H4 (cell line): ENCODE measurements at places on chromosomes 4 and X. TPM values are rescaled to one million over a fixed set of nuclear protein-coding genes. Genes with fewer than 3 reads are reported as not detected.

DNA sequence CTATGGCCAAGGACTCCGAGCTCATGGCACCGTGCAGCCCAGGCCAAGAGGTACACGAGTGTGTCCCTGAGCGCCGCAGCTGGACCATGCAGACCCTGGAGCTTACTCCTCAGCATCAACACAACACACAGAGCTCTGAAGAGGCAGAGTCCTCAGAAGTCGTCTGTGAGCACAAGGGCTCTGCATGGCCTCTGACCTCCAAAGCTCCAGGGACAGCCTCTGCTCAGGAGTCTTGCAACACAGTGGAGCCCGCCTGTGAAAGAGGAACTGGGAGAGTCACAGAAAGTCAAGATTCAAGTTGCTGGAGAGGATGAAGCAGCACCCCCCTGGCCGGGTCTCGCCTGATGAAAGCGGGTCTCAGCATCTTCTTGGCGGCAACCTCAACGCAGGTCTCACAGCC is 2.9 kb downstream of the LRPAP1 start:
- DNase-seq = no peak

GRCh38 chrX:42748067-42748850 is 29.7 kb downstream of the PPP1R2C start:
- DNase-seq = no peak

- no peak for DNase-seq
Measured at GRCh38 chr4:112585977-112586736, 50.6 kb downstream of the ZGRF1 start.

GRCh38 chrX:47311932-47312774 is 58.2 kb upstream of the ZNF157 start:
- DNase-seq = peak; percentile 40

DNA sequence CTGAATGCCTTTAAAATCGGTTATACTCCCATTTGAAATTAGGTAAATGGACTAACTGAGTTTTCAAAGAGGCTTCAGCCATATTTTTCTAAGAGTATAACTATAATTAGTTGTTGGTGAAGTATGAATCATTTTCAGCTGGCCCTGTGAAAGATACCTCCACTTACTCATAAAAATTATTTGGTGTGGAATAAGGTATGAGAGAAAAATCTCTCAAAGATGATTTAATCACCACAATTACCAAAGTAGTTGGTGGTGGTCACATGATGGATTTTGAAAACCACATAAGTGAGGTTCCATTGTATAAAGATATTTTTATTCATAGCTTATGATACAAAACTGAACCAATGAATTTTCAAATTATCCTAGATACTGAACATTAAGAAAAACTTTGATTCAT is 9.0 kb upstream of the KLHL2 start:
- no peak for DNase-seq

GRCh38 chr4:80069837-80070731 is 2.9 kb downstream of the ANTXR2 start:
- DNase-seq = no peak

- no peak for DNase-seq
Measured at GRCh38 chr4:107376293-107376692, 340.2 kb upstream of the DKK2 start.

Gene SATL1
- total RNA-seq = not detected in 2 replicates

- no peak for DNase-seq
Measured at GRCh38 chr4:47484168-47484567, 907 bp upstream of the ATP10D start.

DNA sequence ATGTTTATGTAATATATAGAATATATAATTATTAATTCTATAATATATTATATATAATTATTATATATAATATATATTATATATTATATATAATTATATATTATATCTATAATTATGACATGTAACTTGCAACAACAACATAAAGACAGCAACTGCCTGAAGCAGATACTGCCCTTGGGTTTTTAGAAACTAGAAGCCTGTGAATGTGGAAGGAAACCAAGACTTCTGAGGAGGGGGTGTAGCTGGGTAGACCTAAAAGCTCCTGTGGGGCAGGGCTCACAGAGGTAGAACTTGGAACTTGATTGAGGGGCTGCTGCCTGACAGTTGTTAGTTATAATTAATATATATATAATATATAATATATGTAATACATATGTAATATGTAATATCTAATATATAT is 167.2 kb upstream of the SLIT2 start:
- no peak for DNase-seq

DNA sequence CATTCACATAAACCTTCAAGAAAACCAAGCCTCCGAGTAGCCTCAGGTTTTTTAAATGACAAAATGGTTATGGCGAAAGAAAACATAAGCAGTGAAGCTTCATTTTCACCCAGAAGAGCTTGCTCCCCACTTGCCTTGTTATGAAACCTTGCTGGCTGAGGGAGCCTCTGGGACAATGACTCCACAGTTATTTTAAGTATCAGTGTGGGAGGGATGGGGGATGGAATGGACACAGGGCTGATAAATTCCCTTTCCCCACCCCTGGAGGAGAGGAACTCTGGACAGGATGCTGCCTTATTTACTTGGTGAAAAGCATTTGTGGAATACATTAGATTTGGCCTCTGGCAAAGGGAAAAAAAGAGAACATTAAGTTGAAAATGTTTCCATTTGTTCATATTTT is 220.7 kb upstream of the CNKSR2 start:
- DNase-seq = peak; percentile 58

Gene TIGD4
- total RNA-seq = 0.16 and 0.60 TPM in 2 replicates

DNA sequence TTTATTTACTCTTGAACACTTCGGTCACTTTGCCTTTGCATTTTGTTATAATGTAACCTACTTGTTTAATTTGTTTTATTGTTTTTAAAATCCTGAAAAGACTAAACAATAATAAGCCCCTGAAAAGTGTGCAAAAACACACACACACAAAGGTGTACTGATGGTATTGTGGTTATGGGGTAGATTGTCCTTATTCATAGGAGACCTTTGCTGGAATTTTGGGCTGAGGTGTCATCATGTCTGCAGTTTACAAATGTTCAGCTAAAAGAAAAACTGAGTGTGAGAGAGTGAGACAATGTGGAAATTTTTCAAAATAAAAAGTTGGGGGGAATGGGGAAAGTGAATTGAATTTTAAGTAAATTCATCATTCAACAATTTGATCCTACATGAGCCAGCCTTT is 174.9 kb downstream of the QDPR start:
- DNase-seq = no peak

GRCh38 chr4:40099010-40099409 is 42.4 kb downstream of the N4BP2 start:
- DNase-seq = no peak

- no peak for DNase-seq
Measured at GRCh38 chrX:50723006-50723405, 91.0 kb downstream of the SHROOM4 start.

GRCh38 chrX:13033193-13033592 is 11.2 kb downstream of the FAM9C start:
- DNase-seq = no peak

- DNase-seq = no peak
Measured at GRCh38 chr4:47719576-47719975, 118.3 kb downstream of the CORIN start.

GRCh38 chr4:152162331-152162697 is 373.6 kb downstream of the FBXW7 start:
- no peak for DNase-seq

- no peak for DNase-seq
Measured at GRCh38 chr4:579543-580175, 3.6 kb upstream of the TMEM271 start.

Gene GUF1
- total RNA-seq = 12.4 and 14.9 TPM in 2 replicates

Gene SLC16A2
- total RNA-seq = 3.8 and 4.9 TPM in 2 replicates

- no peak for DNase-seq
Measured at GRCh38 chr4:36651253-36651652, 369.8 kb downstream of the DTHD1 start.
